ENCODE measurements at places on chromosomes 2 and 18.

- DNase-seq: no peak
These were observed 17.9 kb upstream of the ARHGAP25 start for GRCh38 chr2:68716604-68717304.

DNA sequence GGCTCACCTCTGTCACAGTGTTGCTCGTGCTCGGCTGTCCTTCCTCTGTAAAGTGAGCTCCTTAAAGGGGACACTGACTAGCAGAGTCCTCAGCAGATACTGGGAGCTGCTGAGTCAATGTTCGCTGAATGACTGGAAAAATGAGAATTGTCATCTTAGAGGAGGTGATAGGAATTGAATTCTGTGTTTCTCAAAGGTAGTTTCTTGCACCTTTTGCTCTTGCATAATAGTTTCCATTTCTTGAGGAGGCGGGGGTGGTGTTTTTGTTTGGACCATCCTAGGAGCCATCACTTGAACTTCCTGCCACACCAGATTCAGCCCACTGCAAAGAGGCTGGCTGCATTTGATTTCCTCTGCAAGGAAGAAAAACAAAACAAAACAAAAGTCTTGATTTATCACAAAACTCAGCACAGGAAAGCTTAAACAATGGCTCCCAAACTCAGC is 11.4 kb upstream of the RFX8 start:
- no peak for DNase-seq

DNA sequence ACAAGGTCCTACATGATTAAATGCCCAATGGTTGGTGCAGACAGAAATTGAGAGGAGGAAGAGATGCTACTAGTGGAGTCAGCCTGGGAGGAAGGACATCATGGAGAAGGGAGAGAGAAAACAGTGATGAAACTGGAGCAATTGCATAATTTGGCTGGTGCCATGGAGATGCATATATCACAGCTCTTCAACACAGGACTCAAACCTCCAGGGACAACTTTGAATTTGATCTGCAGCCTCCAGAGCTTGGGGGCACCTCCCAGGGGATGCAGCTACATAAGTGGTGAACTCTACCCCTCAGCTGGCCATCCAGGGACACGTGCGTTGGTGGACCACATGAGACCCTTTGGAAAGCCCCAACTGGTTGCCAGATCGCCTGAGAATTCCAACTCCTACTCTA is 80.4 kb downstream of the CTAGE1 start:
- no peak for DNase-seq

GRCh38 chr2:39289609-39290008 is 45.8 kb upstream of the CDKL4 start:
- peak; percentile 21 for DNase-seq

DNA sequence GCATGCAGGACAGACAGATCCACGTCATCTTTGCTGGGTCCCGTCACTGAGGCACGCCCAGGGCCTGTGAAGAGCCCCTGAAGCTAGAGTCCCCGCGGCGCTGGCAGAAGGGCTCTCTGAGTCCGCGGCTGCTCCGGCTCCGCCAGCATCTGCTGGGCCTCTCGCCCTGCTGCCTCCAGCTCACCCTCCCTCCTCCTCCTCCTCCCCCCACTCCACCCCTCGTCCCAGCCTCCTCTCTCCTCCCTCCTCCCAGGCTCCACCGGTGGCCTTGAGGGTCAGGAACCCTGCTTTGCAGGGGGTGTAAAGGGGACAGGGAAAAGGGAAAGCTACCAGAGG is at the start of gene TNS1:
Gene TNS1 (minus strand): TSS at position 151 of the 336 bp plus-strand sequence. CDS start 123 bp downstream, at position 28.
- peak; percentile 81 for DNase-seq

- peak; percentile 23 for DNase-seq
These were observed 620.2 kb upstream of the NETO1 start for GRCh38 chr18:73487966-73488365.

GRCh38 chr2:149213764-149214493 is 116.5 kb upstream of the LYPD6 start:
- no peak for DNase-seq

DNA sequence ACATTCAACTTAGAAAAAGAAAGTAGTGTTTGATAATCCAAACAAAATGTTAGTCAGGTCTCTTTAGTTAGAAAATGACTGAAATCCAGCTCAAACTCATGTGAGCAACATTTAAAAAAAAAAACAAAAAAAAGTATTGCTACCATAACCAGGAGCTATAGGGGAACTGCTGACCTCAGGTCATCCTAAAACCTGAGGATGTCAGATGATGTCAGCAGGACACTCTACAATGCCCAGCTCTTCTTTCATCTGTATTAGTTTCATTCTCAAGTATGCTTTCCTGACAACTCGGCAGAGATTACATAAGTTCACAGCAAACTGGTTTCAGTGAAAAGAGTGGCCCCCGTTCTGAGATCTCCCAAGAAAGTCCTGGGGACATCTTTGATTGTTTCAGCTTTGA is 4.2 kb upstream of the ESCO1 start:
- peak; percentile 2 for DNase-seq

GRCh38 chr2:112824694-112825085 is 11.9 kb downstream of the IL1B start:
- DNase-seq: no peak

GRCh38 chr2:26720322-26721114 is 28.0 kb downstream of the KCNK3 start:
- peak; percentile 93 for DNase-seq

GRCh38 chr2:193267496-193268002 is 1072.8 kb upstream of the TMEFF2 start:
- no peak for DNase-seq

DNA sequence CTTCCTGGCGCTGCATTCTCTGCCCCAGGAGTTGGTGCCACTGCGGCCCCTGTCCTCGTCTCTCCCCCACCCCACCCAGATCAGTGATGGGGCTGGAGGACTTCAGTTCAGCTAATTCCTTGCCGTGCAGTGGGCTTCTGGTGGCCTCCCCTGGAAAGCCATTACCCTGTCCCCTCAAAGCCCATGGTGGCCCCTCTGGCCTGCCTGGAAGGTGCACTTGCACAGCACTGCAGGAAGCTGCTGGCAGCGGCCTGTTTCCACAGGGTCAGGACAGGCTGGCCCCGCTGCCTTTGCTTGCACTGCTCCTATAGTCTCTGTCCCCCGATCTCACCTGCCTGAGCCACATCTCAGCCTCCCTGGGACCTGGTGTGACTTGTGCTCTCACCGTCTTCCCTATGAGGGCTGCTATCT is 105.1 kb downstream of the USP40 start:
- DNase-seq: no peak

DNA sequence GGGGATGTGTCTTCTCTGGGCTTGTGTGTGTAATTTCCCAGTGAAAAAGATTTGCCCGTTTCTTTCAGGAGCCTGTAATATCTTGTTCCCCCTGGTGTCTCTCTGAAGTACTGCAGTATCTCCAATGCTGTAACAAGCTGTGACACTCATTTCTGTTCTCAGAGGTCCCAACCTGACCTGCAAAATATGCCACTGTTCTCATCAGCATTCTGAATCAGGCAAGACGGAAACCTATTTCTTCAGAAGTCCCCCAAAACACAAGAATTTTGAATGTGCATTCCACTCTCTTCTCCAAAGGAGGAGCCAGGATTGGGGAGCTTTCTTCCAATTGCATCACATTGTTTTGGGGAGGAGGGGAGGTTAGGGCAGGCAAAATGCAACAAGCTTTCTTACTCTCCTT is 77.0 kb upstream of the CNGA3 start:
- peak; percentile 61 for DNase-seq

DNA sequence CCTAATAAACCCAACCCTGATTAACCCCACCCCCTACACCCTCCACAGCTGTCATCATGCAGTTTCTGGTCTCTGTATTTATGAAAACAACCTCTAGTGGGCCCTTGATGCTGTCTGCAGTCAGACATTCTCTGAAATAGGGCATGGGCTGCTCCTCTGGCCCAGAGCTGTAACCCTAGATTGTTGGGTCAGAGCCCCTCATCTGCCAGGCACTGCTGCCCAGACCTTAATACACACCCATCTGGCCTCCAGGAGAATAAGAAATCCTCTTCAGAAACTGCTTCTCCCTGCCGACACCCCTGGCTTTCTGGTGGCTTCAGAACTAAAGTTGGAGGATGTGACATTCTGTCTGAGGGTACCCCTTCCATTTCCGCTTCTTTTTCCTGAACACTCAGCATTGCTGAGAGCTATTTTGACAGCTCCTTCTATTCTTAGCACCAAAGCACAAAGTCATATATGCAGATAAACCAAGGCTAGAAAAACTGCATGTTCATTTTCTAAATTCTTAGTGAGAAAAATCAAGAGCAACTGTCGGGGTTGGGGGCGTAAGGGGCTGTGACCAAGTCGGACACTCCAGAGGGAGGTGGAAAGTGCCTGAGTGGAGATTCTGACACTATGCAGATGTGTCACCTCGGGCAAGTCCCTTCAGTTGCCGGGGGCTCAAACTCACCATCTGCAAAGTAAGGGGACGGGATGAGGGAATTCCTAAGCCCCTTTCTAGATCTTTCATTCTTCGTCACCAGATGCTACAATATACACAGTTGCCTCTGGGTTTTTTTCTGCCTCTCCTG is 28.7 kb downstream of the SRSF7 start:
- DNase-seq: no peak

GRCh38 chr2:218536804-218537494 is 31.2 kb downstream of the USP37 start:
- no peak for DNase-seq

GRCh38 chr2:241025639-241026038 is 27.2 kb downstream of the SNED1 start:
- no peak for DNase-seq

DNA sequence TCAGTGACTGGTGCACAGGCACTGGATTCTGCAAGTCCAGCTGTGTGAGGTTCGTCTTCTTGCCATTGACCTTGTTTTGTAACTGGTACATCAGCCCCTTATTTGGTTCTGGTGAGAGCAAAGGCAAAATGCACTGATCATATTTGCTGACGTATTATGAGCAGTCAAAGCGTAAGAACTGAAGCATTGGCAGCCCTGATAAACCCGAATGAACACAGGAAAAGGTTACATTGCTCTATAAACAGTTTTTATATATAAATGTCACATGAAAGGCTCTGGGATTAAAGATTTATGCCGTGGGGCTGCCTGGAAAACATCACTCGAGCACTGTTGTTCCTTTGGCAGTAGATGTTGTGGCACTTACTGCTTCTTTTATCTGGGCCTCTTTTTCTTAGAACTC is 167.9 kb downstream of the IRS1 start:
- DNase-seq: no peak

GRCh38 chr2:239971115-239971514 is 54.0 kb downstream of the NDUFA10 start:
- no peak for DNase-seq
